ENCODE measurements at places on chromosomes 1 and 21. TPM values are rescaled to one million over a fixed set of nuclear protein-coding genes. Genes with fewer than 3 reads are reported as not detected.

Gene CHAF1B
- polyA plus RNA-seq = 6.4 TPM

DNA sequence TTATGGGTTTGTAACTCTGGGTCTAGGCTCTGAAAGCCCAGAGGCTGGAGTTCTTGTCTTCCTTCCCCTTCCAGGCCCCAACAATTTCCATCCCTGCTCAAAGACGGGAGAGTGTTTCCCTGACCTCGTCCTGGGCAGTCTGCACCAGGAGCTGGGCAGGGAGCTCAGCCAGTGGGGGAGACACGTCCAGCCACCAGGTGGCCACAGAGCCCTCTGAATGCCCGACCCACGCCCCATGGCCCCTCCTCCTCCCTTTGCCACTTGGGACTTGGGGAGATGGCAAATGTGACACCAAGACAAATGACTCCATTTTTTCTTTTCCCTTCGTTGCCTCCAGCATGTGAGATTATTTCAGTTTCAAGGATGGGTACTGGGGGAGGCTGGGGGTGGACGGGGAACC, 159.9 kb upstream of the AJAP1 start:
- no peak for DNase-seq

DNA sequence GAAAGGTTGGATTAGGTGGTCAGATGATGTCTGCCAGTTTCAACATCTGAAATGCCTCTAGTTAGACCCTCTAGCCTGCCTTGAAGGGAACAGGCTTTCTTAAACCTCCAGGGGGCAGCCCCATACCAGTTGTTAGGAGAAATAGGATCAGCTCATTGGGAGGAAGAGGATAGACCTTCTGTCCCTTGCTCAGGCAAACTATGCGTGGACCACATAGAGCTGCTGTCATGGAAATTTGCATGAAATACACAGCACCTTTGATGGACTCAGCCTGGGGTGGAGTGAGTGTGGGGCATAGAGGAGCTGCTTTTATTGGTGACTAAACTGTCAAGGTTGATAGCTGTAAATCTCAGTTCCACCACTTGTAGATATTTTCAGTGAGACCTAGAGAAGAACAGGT, 38.4 kb upstream of the SPAG17 start:
- DNase-seq = no peak

- DNase-seq = no peak
These were observed 277.9 kb upstream of the ADAMTS5 start for GRCh38 chr21:27244776-27245175.

GRCh38 chr21:14722841-14723483, 176.8 kb upstream of the SAMSN1 start:
- DNase-seq = no peak

Gene PRUNE1
- 47.9 TPM for polyA plus RNA-seq

GRCh38 chr1:22287946-22288520, 145.1 kb upstream of the WNT4 start:
- DNase-seq = no peak

- DNase-seq = no peak
These were observed 83.5 kb downstream of the INTS7 start for GRCh38 chr1:211951856-211952255.

DNA sequence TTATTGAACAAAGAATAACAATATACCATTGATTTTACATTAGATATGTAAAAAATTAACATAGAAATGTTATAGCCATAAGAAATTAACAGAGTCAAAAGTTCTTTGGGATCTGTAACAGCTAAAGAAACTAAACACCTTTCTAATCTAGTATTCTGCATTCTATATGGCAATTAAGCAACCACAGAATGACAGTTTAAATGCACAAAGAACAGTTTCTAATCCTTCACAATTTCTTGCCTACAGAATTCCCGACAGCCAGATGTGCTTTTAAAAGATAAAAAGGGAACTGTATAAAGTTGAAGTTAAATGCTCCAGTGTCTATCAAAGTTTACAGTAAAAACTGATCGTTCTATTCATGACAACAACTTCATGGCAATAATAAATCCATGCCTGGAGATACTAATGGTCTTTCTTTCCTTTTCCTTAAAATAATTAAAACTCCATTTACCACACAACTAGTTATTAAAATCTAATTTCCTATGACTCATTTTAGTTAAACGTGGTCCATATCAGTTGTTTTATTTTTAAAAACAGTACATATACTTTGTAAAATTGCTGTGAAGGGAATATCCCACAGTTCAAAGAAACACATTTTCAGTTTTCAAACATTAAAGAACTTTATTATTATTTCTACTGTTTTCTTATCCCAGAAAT, 110.2 kb downstream of the EIF4G3 start:
- no peak for DNase-seq

Gene OR6Y1
- not detected for polyA plus RNA-seq

GRCh38 chr21:46555225-46555617, 49.7 kb downstream of the S100B start:
- DNase-seq = no peak

DNA sequence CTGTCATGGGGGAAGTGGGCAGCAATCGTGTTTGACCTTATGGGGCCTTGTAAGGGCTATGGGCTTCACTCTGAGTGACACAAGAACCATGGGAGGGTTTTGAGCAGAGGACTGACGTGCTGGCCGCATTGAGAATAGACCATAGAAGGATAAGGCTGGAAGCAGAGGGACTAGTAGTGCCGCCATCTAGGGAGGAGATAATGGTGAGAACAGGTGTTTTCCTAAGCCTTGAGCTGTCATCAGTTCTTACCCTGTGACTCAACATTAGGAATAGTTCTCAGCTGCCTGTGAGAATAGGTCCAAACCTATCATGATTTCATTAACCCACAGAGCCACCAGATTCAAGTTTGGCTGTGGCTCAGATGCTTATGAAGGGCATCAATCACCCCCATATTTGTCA, 228.5 kb downstream of the CACNA1E start:
- no peak for DNase-seq

- DNase-seq = no peak
These were observed 41.8 kb downstream of the CDCP2 start for GRCh38 chr1:54110996-54111395.

DNA sequence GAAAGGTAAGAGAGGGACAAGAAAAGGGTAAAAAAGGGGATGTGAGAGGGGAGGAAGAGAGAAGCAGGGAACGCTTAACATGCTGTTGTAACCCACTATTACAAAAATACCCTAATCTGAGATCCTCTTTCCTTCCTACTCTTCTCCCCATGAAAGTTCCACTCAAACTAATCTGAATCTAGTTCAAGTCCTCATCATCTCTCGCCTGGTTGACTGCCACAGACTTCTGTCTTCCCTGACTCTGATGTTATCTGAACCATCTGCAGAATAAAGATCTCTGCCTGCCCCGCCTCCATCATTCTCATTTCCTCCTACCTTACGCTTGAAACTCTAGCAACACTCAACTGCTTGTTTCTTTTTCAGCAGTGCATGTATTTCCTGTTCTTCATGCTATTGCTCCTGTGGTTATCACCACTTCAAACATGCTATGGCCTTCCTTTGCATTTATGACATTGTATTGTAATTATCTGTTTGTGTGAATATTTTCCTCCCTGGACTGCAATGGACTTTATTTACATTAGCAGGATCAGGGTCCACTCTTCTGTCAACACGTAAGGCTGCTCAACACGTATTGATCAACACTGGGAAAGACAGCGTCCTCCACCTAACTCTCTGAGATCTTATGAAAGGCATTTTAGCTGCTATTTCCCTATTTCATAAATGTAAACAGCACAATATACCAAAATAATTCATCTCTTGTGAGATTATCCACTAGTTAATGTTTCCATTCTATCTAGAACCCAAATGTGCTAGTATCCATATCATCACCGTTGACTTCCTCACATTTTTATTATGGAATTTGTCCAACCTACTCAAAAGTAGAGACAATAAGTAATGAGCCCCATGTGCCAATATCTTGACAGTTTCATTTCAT, 215.5 kb upstream of the USP25 start:
- no peak for DNase-seq

GRCh38 chr1:211827051-211827450, 3.5 kb downstream of the LPGAT1 start:
- no peak for DNase-seq

Gene LIN28A
- polyA plus RNA-seq = 0.09 TPM

Gene SLC35F3
- 0.74 TPM for polyA plus RNA-seq

- no peak for DNase-seq
These were observed 18.7 kb upstream of the ADAR start for GRCh38 chr1:154626456-154627256.

- no peak for DNase-seq
These were observed 66.4 kb downstream of the BEND5 start for GRCh38 chr1:48710318-48710717.
